ENCODE measurements at places on chromosomes 5 and 9. TPM values are rescaled to one million over a fixed set of nuclear protein-coding genes. Genes with fewer than 3 reads are reported as not detected.

GRCh38 chr5:75433814-75434506, 77.5 kb downstream of the CERT1 start:
- no peak for DNase-seq
- peaks cover 18% of the 10 kb centered on the region for H3K36me3 ChIP-seq
- no peaks in the 10 kb centered on the region for H3K27me3 ChIP-seq
- no peak overlapping the region for H3K4me3 ChIP-seq

- no peaks in the 10 kb centered on the region for H3K27me3 ChIP-seq
- peaks cover 16% of the 10 kb centered on the region for H3K36me3 ChIP-seq
- H3K4me3 ChIP-seq, result no peak overlapping the region
- no peak overlapping the region for H3K27ac ChIP-seq
- no peak for DNase-seq
- peaks cover 68% of the 10 kb centered on the region for H3K4me1 ChIP-seq
Observed at GRCh38 chr9:88531920-88532698, 2.9 kb upstream of the NXNL2 start.

GRCh38 chr9:109537288-109537687, 39.2 kb upstream of the PTPN3 start:
- H3K27ac ChIP-seq, result no peak overlapping the region
- DNase-seq, result no peak
- H3K36me3 ChIP-seq, result no peaks in the 10 kb centered on the region
- no peaks in the 10 kb centered on the region for H3K27me3 ChIP-seq
- no peaks in the 10 kb centered on the region for H3K4me1 ChIP-seq

GRCh38 chr5:174311531-174312269, 266.2 kb downstream of the NSG2 start:
- no peak overlapping the region for H3K4me3 ChIP-seq
- peaks cover 13% of the 10 kb centered on the region for H3K4me1 ChIP-seq

ADAMTS2 gene
- total RNA-seq, result 4.9 TPM

PTGDS gene
- total RNA-seq, result not detected
